ENCODE measurements at places on chromosomes 11 and 22.

GRCh38 chr11:90251599-90251998 lies 28.8 kb upstream of the CHORDC1 start:
- no peak for DNase-seq

GRCh38 chr11:45097721-45098493 lies 48.5 kb upstream of the PRDM11 start:
- DNase-seq, result no peak

- DNase-seq, result no peak
Measured at GRCh38 chr22:38203090-38203810, 1.5 kb downstream of the MAFF start.

DNA sequence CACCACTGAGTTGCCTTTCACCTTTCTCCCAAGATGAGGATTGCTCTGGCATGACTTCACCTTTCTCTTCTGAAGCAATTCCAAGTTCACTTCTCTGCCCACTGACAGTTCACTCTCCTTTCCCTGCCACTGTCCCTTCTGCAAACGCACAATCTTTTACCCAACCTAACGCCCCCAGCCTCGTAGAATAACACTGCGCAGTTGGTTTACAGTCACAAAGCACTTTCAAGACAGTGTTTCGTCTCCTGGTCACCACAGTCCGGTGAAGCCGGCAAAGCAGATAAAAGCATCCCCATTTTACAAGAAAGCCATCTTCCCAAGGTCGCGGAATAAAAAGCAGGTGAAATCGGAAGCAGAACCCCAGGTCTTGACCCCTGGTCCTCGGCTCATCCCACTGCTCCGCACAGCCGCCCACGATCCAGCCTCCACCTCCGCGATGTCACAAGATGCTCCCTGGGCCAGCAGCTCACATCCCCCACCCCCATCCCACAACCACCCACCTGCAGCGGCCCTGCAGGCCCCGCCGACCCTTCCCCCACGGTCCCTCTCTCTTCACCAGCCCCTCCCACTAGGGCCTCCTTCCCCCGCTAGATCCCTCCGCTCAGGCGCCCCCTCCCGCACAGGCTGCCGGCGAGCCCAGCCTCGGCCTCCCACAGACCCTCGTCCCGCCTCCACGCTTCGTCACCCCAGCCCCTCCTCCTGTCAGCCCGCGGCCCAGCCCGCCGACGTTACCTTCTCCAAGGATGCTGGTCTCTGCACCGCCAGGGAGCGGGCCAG lies 585 bp downstream of the PI4KA start:
- peak; percentile 75 for DNase-seq

DNA sequence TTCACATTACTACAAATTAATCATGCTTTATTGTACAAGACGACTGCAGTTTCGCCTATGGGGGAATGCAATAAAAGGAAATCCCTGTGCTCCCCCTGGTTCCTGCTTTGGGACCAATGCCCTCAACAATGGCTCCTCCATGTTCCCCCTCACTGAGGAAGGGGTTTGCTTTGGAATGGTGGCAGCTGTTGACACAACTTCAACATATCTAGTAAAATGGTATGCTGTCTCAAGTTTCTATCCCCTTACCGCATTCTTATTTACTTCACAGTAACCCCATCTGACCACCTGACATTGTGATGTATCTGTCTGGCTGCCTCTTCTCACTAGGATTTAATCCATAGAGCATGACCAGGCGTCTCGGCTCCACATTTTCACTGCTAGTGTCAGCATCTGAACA lies 48.8 kb downstream of the PIWIL3 start:
- DNase-seq, result no peak

DNA sequence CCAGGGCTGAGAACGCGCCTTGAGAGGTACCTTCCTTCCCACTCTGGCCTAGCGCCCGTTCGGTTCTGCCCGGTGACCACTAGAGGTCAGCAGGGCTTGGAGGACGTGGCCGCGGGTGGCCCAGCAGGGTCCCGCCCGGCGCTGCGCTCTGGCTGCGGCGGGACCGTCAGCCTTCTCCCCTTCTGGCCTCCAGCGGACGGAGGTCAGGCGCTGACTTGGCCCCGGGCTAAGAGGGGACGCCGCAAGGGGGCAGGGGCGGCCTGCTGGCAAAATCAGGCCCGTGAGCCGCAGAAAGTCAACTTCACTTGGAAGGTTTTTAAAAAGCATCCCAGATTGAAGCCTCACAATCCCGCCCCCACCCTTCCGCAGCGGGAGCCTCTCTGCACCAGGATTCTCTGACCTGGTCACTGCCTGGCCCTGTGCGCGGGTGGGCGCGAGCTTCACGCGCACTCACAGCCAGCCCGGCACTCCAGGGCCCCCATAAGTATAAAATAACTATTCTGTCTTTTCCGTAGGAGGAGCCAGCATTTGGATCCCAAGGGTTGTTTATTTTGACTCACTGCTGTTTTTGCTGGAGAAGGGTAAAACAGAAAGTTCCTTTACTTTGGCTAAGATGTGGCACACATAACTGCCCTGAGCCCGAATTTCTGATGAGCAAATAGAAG lies 23.2 kb upstream of the ZBTB16 start:
- peak; percentile 20 for DNase-seq

DNA sequence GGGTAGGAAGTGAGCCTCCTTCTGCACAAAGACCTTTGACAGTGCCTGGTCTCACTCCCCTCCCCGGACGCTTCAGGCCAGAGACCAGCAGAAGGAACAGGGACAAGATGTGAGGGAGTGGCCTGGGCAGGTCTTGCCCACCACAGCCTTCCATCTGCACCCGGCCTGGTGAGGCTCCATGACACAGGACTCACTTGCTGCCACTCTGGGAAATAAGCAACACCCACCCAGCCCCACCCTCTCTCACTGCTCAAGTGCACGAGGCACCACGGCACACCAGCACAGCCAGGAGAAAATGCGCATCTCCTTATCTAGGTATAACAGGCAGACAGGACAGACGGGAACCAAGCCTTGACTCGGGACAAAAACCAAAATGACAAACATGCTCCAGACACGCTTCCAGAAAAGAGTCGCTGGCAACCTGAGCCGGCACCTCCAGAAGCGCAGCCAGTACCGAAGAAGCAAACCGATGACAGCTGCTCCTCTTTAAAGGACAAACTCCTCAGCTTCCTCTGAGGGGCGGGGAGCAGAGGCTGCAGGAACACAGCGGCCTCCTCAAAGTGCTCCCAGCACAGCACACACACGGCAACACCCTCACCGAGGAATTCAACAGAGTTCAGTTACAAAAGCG lies 41.7 kb downstream of the BRD1 start:
- no peak for DNase-seq

DNA sequence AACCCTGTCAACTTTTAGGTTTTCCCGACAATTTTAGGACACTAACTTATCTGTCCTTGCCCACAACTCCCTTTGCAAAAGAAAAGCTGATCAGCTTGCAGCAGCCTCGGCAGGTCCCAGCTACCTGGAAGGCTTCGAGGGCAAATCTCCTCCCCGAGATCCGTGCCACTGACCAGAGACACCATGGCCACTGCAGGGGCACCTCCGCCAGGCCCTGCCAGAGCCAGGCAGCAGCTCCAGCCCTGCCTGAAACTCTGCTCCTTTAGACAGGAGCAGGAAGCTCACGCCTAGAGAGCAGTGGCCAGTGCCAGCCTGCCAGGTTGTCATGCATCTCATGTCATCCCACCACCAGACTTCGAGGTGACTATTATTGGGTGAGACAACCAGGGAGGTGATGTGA lies 21.1 kb downstream of the KCNJ4 start:
- no peak for DNase-seq

DNA sequence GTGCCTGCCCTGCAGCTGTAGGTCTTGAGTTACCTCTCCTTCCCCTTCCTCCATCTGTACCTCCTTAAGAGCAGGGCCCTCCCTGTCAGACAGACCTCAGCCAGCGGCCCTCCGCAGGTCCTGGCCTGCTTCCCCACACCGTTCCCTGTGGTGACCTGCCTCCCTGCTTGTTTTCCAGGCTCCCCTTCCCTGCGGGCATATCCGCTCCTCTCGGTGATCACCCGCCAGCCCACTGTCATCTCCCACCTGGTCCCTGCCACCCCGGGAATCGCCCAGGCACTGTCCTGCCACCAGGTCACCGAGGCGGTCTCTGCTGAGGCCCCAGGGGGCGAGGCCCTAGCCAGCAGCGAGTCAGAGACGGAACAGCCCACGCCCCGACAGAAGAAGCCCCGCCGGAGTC lies 60.9 kb downstream of the BARX2 start:
- no peak for DNase-seq

- no peak for DNase-seq
Measured at GRCh38 chr11:121365304-121365703, 72.7 kb downstream of the SC5D start.

- no peak for DNase-seq
Measured at GRCh38 chr11:36090356-36091109, 146.7 kb downstream of the LDLRAD3 start.

- peak; percentile 37 for DNase-seq
Measured at GRCh38 chr22:40637183-40638150, 948 bp upstream of the MRTFA start.

DNA sequence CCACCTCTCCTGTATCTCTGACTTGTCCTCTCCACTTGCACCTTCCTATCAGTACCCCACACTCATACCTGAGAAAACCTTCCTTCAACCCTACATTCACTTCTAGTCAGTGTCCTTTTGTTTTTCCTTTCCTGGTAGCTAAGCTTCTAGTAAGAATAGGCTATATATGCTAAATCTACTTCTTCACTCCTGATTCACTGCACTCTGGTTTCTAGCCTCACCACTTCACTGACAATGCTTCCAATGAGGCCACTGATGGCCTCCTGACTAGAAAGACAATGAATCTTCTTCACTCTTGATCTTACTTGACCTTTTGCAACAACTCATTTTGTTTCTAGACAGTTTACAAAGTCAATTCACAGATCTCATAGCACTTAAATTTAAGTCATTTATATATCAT lies 52.0 kb downstream of the RELT start:
- DNase-seq, result no peak

DNA sequence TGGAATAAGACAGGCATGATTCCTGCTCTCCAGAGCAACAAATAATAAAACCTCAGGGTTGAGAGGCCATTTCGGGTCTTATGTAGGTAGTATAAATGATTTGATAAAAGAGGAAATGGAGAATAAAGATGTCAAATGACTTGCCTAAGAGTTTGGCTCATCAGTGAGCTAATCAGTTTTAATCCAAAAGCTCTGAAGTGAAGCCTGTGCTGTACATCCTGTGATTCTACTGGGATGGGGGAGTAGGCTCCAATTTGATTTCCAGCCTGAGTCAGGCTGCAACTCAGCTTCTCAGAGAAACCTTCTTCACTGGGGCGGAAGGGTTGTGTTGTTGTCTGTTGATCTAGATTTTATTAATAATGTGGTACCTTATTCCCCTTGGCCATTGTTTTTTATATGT lies 192.2 kb upstream of the SORL1-AS1 start:
- no peak for DNase-seq

DNA sequence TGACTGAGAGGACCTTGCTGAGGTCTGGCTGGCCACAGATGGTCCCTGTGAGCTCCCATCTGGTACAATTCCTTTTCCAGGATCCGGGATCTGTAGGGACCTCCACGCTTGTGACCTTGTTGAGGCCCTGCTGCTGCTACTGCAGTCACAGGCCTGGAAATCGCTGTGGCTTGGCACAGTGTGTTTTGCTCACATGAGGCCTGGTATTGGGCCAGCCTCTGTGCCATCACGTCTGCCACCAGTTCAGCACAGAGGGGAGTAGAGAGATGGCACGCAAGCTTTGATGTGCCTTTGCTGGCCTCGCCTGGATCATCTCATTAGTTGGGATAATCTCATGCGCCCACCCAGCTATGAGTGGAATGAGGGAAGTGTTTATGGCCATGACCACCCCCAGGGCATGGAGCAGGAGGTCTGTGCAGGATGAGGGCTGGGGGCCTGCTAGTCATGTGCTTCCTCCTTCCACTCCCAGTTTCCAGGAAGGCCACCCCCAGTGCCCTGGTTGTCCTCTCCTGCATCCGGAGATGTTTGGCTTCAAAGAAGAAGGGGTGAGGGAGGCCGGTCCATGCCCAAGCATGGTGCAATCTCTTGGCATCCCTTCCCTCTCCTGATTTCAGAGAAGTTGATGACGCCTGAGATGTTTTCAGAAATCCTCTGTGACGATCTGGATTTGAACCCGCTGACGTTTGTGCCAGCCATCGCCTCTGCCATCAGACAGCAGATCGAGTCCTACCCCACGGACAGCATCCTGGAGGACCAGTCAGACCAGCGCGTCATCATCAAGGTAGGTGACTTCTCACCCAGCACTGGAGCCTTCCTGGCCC lies 22.4 kb downstream of the DERL3 start:
- DNase-seq, result no peak

GRCh38 chr11:62077132-62077531 lies 46.7 kb upstream of the INCENP start:
- no peak for DNase-seq

GRCh38 chr22:39248254-39248653 lies 3.5 kb upstream of the PDGFB start:
- DNase-seq, result no peak

GRCh38 chr11:45145379-45146071 lies 914 bp upstream of the PRDM11 start:
- no peak for DNase-seq

- DNase-seq, result no peak
Measured at GRCh38 chr11:117299351-117300282, 8.5 kb downstream of the BACE1-AS start.

GRCh38 chr11:77262803-77263202 lies 38.7 kb downstream of the GDPD4 start:
- DNase-seq, result no peak

GRCh38 chr11:13055200-13055599 lies 46.1 kb downstream of the RASSF10 start:
- DNase-seq, result no peak

GRCh38 chr11:128731041-128731663 lies 37.3 kb downstream of the FLI1 start:
- no peak for DNase-seq

DNA sequence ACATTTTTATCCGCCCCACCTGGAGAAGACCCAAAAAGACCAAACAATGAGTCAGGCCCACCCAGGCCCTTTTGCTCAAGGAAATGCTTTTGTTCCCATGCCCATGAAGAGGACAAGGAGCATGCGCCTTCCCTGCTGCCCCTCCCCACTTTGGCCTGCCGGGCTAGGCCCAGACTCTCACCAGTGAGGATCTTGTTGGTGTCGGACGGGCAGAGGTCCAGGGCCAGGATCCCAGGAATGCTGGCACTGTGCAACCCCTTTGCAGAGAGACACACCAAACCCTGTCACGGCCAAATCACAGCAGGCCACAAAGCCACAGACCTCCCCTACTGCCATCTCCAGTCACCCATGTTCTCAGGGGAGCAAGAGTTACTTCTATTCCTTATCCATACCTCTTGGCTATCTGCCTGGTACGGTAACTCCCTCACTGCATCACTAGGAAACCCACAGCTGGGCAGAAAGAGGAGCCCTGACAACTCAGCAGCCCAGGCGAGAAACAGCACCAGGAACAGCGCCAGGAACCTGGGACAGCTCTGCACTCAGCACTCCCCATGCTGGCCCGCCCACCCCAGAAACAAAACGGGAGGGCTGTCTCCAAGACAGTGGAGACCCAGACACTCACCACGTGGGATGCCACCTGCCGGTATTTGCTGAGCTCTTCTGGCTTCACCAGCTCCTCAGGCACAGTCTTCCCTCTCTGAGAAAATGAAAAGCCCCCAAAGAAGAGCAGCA lies 5.5 kb downstream of the PRPF19 start:
- DNase-seq, result no peak

GRCh38 chr11:75338516-75339208 lies 12.8 kb downstream of the ARRB1 start:
- no peak for DNase-seq

Data from effector CD4-positive, alpha-beta T cell (primary cell).